ENCODE measurements at places on chromosomes 3 and 15.

DNA sequence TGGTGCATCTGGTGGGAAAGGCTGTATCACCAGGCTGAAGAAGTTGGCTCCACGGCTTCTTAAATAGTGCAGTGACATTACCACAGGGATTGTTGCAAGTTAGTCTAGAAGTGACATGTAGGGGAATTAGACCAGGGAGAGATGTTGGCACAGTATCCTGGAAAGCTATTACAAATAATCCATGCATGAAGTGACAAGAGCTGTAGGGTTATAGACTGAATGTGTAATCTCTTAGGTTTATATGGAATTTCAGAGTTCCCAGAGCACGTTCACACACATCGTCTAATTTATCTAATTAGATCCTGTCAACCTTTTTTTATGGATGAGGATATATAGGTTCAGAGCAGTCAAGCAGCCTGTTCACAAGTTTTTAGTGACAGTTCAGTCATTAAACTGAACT lies 37.3 kb upstream of the APH1B start:
- DNase-seq, result no peak

- peak; percentile 39 for DNase-seq
Observed at GRCh38 chr3:33645060-33645647, 72.9 kb downstream of the CLASP2 start.

DNA sequence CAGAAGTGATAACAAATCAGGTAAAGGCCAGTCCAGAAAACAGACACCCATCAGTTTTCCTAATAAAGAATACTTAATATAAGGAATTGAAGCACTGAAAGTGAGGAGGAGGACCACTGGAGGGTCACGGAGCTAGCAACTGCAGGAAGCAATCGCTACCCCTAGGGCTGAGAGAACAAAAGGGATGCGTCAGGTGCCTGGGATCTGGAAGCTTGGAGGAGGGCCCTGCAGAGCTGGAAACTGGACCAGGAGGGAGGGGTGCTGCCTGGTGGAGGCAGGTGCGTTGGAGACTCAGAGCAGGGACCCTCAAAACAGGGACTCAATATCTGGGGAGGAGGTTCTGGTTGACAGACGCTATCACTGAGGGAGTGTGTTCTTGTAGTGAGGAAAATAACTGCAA lies 308.1 kb upstream of the RASGRP1 start:
- DNase-seq, result no peak

GRCh38 chr15:60898896-60899295 lies 330.2 kb downstream of the RORA start:
- DNase-seq, result no peak

DNA sequence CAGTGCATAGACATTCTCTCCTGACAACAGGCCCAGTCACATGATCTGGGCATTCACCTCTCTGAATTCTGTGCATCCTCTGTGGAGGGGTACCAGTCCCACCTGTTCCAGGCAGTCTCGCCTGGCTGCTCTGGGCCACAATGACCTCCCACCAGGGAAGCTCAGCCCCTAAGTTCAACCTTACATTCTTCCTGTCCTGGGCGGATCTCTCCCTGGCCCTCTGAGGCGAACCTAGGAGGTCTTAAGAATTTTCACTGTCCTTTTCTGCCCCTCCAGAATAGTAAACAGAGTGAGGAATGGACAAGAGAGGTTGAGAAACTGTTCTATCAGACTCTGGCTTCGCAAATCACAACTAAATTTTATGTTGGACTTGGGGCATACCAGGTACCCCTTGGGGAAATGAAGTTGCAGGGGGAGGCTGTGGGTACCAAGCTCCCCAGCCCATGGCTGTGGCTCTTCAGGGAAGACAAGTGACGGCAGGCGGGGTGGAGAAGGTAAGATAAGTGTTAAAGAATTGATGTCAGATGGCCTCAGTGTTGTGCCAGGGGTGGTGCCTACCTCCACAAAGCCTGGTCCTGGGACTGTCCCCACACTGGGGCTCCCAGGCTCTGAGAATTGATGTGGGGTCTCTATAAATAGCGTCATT lies 5.3 kb downstream of the SCN5A start:
- no peak for DNase-seq

DNA sequence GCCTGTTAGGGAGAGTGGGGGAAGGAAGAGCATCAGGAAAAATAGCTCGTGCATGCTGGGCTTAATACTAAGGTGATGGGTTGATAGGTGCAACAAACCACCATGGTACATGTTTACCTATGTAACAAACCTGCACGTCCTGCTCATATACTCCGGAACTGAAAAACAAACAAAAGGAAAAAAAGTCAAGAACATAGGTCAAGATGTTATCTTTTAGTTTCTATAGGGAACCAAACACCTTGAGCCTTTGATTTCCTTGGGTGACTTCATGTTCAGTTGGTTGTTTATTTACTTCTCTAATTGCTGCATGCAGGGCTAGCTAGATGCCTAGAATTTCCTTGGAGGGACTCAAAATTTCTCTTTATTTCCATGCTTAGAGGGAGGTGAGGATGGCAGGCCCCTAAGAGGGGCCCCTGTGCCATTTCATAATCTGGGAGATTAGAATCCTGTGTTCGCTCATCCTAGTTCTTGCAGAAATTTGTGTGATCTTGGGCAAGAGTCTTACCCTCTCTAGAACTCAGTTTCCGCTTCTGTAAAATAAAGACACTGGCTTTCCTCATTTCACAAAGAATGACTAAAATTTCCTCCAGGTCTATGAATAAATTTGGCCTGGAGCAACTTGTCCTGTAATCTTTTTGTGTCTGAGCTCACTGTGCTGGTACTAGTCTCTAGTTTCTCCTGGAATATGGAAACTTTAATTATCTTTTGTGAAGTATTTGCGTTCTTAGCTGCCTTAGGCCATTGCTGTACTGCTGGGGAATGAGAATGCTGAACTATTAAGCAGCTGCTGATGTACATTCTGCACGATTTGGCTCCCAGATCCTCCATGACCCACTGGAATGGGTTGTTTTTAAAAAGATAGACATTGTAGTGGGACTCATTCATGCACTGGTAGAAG lies 457.5 kb downstream of the EDEM1 start:
- no peak for DNase-seq

- DNase-seq, result no peak
Observed at GRCh38 chr3:72309661-72310418, 524.9 kb upstream of the PROK2 start.

DNA sequence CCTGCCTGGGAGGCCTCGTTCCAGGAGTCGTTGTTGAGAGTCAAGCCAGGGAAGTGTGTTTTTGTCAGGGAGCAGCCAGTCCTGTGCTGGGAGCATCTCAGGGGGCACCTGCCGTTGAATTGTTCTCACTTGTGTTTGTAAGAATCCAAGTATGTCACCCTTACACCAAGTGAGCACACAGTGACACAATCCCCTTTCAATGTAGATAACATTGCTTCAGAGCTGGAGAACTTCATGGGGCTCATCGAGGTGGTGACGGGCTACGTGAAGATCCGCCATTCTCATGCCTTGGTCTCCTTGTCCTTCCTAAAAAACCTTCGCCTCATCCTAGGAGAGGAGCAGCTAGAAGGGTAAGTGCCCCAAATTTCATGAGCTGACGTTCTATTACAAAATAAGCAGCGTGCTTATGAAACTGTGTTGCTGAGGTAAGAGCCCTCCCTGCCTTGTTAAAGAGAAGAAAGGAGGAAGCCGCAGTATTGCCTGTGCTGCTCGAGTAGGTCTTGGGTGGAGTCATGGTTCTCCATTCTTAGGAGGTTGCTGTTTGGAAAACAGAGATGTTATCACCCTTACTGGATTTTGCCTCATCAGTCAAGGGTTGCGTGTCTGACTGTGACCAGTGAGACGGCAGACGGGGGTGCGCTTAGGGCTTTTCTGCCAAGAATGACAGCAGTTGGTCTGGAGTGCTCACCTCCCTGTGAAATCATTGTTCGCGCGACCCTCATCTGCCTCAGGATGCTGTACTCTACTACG lies 108.1 kb downstream of the PGPEP1L start:
- DNase-seq, result no peak

GRCh38 chr3:14633819-14634424 lies 17.6 kb upstream of the CCDC174 start:
- DNase-seq, result peak; percentile 29

DNA sequence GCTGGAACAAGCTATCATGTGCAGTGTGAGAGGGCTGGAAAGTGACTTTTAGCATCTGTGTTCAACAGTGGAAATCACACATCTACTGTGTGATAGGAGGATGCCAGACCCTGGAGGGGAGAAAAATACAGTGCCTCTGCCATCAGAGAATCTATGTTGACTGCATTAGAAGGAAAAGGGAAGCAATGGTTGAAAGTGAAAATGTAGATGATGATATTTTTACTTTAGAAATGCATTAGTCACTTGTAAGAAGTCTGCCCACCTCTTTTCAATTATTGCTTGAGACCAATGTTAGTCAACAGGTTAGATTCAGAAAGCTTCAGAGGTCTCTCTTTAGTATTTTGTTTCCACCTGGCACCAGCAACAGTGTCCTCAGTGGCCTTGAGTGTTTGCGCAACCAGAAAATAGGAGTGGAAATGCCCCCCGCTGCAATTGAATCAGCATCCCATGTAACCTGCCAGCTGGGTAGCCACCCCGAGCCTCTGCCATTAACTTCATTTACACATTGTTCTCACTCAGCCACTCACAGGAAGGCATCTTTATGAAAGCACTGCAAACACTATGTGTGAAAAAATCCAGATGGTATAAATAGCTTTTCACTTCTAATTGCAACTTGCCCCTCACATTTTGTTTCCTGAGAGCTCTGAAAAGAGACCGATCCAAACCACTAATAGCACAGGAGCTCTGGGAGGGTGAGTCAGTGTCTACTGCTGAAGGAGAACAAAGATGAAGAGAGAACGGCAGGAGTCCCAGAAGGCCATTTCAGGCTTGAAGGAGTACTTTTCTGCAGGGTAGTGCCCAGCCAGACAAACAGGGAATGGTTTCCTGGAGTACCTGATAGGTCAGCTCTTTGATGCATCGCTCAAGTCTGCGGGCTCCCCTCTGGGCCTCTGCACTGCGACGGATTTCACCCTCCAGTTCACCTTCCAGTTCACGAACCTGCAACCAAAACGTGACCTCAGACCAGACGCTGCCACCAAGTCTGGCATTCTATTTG lies 92.1 kb downstream of the HHLA2 start:
- no peak for DNase-seq

DNA sequence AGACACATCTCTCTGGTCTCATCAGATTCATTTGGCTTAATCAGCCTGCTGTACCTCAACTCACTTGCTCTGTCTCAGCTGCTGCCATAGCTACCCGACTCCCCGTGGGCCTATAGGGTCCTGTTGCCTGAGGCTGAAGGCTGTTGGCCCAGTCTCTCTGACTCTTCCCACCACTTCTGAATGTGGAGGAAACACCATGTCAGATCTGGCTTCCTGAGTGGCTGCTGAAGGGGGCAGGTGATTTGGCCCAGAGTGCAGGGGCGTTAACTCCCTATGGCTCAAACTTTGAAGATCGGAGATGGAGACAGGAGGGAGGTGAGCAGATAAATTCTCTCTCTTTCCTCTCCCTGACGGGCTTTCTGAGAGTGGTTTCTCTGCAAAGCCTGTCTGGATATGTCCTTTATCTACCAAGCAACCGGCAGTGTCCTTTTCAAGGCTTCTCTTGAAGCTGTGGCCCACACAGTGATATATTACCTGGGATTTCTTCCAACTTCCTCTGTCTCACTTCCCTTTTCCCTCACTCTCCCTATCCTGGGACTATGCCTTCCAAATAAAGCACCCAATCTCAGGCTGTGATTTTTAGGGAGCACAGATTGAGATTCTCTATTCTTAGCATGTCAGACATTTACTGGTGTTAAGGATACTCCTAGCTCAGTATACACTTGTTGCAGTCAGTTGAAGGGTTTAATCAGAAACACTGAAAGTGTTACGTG lies 334.9 kb upstream of the TBC1D5 start:
- DNase-seq, result no peak

GRCh38 chr3:45343947-45344346 lies 44.4 kb upstream of the LARS2 start:
- DNase-seq, result no peak

DNA sequence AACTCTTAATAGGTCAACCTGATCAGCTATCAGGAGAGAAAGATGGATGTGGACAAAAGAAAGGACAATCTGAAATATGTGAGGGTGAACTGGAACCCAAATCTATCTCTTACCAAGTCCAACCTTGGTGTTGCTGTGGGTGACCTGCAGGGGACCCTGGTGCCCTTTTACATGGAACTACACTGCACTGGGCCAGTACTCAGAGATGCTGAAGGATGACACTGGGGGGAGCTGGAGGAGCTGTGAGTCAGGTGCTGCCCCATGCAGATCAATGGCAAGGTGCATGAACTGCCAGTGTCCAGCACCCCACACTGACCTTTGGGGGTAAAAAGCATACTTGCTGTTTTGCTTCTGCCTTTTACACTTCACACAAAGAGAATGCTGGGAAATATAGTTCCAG lies 55.6 kb upstream of the TBC1D5 start:
- no peak for DNase-seq

DNA sequence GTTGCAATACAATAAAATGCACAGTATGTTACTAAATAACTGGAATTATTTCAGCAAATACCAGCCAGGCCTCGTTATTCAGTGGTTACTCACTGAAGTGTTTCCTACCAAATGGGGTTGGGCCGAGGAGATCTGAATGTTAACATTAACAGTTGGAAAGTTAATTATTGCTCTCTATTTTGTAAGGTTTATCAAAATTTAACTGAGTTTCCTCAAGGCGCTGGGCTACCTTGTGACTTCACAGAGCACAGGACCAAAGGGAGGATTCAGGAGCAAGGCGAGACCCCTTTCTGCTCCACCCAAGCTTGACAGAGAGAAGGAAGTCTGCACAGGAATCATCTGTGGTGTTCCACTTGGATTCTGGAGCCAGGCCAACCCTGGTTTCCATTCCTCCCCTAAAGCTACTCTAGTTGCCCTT lies 21.6 kb downstream of the ADAMTS9 start:
- DNase-seq, result peak; percentile 62

- no peak for DNase-seq
Observed at GRCh38 chr3:70556056-70556455, 243.6 kb upstream of the MDFIC2 start.

DNA sequence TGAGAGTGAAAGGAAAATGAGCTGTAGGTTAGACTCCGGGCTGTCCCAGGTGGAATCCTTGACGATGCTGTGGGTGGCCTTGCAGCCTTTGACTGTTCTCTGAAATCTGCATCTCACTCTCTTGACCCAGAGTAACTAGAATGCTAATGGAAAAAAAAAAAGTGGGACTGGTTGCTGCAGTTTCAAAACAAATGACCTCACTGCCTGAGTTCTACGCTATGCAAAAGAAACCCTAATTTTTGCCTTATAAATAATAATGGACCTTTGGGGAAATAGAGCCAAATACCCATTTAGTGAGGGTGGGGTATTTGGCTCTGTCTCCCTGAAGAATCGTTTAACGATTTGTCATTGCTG lies 309.7 kb upstream of the C2CD4B start:
- DNase-seq, result peak; percentile 40

All from AG08395 (cell line).